ENCODE measurements at places on chromosomes 6 and 20.

GRCh38 chr6:104613416-104614001 is 246.2 kb downstream of the HACE1 start:
- no peak for ATAC-seq

GRCh38 chr6:144488590-144488989 is 203.5 kb downstream of the UTRN start:
- ATAC-seq: no peak

DNA sequence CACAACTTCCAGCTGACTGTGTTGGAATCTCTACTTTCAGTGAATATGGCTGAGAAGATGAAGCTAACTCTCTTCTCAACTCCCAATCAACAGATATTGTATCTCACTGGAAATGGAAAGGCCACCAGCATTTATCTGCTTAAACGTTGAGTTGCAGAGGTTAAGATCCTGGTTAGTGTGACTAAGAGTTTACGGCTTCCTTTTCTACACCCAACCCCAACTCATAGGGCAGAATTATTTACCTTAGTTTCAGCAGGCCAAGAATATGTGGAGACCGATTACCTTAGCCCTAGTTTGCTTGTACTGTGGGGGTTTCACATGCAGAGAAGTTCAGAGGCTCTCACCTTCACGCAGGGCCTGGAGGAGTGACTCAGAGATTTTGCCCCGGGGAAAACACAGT is 1026.6 kb downstream of the EYS start:
- ATAC-seq: no peak

DNA sequence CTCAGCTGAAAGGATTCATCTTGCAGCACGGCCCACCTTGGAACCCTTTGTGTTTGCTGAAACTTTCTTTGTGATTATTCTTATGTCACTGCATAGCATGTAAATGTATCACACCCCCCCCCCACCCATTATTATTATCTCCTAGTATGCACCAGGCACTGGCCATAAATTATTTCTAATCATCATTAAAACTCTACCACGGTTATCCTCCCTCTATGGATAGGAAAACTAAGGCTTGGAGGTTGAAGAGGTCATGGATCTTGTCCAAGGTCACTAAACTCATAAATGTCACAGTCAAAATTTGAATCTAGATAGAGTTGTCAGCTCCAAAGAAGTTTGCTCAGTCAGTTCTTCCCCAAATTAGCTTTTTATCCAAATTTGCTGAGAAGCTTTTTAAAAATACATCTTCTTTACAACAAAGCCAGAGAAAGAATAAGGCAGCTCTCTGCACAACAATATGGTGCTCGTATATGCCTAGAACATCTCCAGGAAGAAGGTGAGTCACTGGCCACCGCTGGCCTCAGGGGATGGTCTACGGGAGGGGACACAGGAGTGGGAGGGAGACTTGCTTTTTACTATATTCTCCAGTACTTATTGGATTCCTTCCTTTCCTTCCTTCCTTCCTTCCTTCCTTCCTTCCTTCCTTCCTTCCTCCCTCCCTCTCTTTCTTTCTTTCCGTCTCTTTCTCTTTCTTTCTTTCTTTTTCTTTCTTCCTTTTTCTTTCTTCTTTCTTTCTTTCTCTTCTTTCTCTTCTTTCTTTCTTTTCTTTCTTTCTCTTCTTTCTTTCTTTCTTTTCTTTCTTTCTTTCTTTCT is 134.5 kb downstream of the VEGFA start:
- ATAC-seq: no peak

- no peak for ATAC-seq
Measured at GRCh38 chr6:26470643-26471042, 12.9 kb downstream of the BTN2A1 start.

DNA sequence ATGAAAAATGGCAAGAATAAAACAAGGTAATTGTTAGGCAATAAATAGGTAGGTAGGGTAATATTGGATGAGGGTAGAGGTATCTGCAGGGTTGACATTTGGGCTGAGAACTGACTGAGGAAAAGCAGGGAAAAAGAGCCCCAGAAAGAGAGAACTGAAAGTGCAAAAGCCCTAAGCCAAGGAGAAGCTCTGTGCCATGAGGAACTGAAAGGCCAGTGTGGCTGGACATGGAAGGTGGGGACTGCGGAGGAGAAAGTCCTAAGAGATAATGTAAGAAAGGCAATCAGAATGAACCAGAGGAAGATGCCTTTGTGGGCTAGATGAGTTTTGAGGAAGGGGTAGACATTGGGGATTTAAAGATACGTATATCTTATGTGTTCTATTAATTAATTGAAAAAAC is 9.9 kb upstream of the HIVEP2 start:
- no peak for ATAC-seq

DNA sequence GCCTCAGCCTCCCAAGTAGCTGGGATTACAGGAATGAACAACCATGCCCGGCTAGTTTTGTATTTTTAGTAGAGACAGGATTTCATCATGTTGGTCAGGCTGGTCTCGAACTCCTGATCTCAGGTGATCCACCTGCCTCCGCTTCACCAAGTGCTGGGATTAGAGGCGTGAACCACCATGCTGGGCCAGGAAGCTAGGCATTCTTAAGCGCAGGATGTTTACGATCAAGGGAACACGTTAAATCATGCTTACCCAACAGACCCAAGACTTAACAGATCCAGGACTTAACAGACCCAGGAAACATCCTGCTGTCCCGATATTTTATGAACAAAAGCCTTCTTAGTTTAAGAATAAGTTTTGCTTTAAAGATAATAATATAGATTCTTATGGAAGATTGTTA is 9.1 kb downstream of the PTGIS start:
- ATAC-seq: no peak

DNA sequence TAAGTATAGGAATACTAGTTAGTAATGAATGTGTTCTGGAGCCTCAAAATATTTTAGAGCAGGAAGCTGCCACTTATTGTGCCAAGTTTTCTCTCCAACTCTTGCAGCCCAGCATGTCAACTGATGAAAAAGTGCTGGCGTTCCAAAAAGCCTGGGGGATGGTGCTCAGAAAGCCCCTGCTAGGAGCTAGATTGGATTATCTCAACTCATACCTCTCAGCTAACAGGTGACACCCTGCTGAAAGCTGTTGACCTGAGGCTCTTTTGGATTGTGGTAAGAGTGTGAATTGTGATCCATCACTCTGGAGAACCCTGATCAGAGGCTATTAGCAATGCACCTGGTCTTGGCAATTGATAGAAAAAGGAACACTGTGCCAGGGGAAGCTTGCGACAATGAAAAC is 580.4 kb downstream of the EYS start:
- no peak for ATAC-seq

DNA sequence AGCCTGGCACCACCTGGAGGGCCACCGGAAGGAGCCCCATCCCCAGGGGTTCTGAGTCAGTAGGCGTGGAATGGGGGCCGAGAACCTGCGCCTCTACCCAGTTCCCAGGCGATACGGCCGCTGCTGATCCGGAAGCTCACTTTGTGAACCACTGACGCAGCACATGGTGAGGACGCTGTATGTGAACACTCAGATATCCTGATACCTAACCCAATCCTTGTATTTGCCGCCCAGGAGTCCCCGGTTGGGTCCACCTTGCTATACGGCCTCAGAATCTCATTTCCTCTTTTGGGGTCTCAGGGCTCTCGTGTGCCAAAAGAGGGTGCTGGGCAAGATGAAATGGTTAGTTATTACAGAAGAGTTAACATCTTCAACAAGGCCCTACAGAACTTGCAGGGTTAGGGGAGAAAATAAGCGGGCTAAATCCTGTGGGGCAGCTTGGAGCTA is 604 bp upstream of the RAB5IF start:
- peak; percentile 22 for ATAC-seq

DNA sequence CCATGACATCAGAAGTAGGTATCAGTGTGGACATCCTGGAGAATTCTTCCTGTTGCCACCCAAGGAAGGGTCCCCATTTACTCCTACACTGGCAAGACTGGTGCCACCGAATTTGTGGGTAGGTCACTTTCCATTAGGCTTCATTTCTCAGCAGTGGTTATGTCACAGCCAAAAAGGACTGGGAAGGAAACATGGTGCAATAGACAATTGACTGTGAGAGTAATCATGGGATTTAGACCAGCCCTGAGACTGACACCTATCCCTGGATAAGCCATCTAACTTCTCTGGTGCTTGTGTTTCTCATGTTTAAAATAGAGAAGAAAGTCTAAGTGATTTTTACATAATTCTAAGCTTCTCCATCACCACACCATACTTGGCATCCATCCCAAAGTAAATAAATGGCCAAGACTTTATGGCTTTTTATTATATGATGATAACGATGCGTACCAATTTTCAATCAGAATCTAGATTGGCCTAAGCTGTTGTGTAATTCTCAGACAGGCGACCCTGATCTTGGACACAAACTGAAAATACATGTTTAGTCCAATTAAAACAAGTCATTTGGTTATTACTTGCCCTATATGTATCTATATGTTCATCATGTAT is 10.2 kb downstream of the SMPDL3A start:
- no peak for ATAC-seq

DNA sequence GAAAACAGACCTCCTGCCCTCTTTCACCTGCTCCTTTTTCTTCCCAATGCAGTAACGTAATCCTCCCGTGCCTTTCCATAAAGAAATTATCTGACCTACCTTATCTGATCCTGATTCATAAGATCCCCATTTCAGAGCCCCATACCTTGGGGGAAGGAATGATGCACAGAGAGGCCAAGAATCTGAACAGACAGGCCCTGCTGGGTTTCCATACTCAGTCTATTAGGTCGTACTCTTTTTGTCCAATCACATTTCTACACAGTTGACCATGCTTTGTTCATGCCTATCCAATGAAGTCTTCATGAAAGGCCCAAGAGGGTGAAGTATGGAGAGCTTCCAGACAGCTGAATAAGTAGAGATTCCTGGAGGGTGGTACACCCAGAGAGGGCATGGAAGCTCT is 25.3 kb downstream of the SRPK1 start:
- ATAC-seq: no peak

GRCh38 chr6:20737912-20738311 is 203.7 kb downstream of the CDKAL1 start:
- no peak for ATAC-seq

- ATAC-seq: no peak
Measured at GRCh38 chr20:47205577-47206123, 150.8 kb downstream of the ZMYND8 start.

GRCh38 chr20:38840053-38840893 is 34.8 kb downstream of the PPP1R16B start:
- ATAC-seq: no peak

GRCh38 chr20:46507760-46508407 is 5.5 kb downstream of the ZNF334 start:
- ATAC-seq: peak; percentile 56

DNA sequence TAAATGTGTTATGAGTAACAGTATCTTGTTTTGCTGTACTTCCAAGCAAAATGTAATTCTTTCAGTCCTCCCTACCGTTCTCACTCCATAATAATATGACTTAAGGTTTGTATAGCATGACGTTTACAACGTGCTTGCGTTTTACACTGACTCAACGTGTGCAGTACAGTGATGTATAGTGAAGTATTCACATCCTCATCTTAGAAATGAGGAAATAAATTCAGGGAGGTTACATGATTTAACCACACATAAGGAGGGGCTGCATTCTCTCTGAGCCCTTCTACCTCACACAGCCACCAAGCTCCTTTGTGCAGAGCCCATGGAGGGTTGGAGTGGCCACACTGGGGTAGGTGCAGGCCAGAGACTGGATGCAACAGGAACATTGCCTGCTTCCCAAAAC is 164.5 kb downstream of the MTHFD1L start:
- ATAC-seq: no peak

DNA sequence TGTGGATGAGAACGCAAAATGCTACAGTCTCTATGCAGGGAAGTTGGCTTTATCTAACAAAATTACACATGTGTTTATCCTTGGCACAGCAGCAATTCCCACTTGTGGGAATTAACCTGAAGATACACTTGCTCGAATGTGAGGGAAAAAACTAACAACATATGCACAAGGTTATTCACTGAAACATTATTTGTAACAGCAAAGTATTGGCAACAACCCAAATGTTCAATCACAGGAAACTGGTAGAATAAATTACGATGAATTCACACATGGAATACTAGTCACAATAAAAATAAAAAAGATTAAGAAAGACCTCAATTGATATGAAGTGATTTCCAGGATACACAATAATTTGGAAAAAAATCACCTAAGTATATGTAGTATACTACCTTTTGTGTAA is 68.1 kb upstream of the OGFRL1 start:
- no peak for ATAC-seq

- ATAC-seq: no peak
Measured at GRCh38 chr6:84332139-84333034, 104.9 kb upstream of the CEP162 start.

DNA sequence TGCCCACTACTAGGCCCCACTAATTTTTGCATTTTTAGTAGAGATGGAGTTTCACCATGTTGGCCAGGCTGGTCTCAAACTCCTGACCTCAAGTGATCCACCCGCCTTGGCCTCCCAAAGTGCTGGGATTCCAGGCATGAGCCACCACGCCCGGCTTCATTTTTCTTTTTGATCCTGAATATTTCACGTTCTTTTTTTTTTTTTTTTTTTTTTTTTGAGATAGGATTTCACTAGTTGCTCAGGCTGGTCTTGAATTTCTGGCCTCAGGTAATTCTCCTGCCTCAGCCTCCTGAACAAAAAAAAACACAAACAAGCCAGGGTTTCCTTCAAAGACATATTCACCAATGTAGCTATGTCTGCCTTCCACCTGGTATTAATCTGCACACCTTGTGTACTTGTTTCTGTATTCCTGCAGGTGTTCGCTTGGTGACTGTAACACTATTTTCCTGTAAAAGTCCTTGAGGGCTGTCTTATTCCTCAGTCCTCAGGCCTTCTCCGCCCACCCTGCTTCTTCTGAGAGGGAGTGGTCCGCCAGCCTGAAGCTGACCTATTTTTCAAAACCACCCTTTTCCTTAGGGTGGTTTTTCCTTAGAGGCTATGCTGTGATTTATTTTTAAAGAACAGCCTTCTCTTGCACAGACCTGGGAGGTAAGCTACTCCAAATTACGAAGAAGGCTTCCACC is 36.1 kb upstream of the PNRC1 start:
- ATAC-seq: no peak

DNA sequence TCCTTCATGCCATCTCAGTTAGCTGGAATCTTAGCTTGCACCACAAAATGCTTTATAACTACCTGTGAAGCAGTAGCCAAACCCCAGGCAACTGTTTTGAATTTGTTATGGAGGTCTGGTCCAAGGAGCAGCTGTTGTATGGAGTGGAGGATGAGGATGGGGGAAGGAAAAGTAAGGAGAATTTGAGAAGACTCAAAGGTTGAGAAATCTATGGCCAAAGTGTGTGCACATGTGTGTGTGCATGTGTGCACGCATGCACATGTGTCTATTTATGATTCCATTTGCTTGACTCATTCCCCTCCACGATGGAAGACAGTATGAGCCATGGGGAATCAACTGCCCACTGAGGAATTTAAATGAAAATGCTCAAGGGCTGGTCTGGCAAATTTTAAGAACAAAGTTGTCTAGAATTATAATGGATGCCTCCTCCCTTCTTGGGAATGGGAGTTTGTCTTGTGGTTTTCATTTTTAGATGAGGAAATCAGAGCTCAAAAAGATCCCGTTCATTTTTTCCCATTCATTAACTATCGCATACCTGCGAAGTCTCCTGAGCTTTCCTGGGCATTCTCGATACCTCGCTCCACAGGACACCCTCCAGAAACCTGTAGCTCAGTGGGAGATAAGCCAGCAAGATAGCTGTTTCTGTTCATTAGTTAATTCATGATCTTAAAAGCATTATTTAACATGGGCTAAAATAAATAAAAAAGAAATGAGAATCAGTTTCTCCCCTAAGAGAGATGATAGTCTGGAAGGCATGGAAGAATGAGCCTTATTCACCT is 152.3 kb upstream of the NEDD9 start:
- ATAC-seq: no peak

GRCh38 chr20:56628873-56629463 is at the start of gene TFAP2C:
TFAP2C (plus strand) TSS chr20:56629306; CDS start chr20:56629545, 239 bp downstream.
- ATAC-seq: no peak

- peak; percentile 82 for ATAC-seq
Measured at GRCh38 chr6:139323511-139324300, 31.9 kb upstream of the TXLNB start.
